ENCODE measurements at places on chromosomes 12 and 14.

- no peak for DNase-seq
Measured at GRCh38 chr14:68576031-68576430, 216.8 kb downstream of the ZFP36L1 start.

DNA sequence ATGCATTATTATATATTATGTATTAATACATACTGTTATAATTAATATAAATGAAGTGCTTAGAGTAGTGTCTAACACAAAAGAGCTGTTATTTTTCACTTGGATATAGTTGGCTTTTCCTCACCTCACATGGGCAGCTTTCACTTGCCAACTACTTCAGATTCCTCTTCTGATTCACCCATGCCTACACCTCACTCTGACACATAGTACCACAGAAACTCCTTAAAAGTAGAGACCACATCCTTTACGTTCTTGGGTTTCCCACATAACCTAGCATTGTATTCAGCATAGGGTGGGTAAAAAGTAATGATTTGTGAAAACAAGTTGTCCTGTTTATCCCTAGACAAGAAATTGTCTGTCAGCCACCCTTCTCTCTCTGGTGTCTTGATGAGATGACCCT is 61.0 kb downstream of the DIO2 start:
- no peak for DNase-seq

GRCh38 chr14:32372154-32372553 is 43.1 kb downstream of the AKAP6 start:
- DNase-seq: peak; percentile 84

GRCh38 chr12:111174961-111175345 is 193.9 kb downstream of the PHETA1 start:
- DNase-seq: no peak

DNA sequence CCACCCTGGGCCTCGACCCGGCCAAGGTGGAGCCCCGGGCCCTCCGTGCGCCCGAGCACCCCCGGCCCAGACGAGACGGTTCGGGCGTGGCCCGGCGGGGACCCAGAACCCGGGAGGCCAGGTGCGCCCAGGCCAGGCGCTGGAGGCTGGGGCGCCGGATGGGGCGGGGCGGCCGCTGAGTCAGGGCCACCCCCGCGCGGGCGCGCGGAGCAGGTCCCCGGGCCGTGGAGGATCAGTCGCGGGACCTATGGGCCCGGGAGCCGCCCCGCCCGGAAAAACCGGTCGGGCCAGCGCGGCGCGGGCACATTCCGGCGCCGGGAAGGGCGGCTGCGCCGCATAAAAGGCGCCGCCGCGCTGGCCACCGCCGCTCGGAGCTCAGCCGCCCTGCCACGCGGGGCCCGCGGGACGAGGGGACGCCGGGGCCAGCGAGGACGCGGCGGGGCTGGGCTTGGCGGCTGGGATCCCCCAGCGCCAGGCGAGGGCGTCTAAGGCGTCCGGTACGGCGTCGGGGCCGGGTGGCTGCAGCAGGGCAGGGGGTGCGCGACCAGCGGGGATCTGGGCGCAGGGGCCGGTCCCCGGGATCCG is 21.5 kb upstream of the KIF26A start:
- DNase-seq: no peak

All from HS-27A (cell line).